NCI-H146 (cell line): ENCODE measurements at places on chromosomes 11 and 22.

DNA sequence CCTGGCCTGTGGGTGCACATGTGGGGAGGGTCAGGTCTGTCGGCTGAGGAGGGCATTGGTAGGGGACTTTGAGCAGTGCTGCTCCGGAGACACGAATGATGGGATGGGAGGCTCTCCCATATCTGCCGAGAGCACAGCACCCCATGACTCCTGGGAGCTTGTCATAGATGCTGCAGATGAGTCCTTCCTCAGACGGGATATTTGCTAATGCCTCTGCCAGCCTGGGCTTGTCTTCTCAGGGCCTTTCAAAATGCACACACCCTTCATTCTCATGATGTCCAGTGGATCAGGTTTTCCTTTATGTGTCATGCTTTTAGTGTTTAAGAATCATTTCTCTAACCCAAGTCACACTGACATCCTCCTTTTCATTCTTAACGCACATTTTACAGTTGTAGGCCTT is 8.1 kb upstream of the RNH1 start:
- DNase-seq, result no peak

DNA sequence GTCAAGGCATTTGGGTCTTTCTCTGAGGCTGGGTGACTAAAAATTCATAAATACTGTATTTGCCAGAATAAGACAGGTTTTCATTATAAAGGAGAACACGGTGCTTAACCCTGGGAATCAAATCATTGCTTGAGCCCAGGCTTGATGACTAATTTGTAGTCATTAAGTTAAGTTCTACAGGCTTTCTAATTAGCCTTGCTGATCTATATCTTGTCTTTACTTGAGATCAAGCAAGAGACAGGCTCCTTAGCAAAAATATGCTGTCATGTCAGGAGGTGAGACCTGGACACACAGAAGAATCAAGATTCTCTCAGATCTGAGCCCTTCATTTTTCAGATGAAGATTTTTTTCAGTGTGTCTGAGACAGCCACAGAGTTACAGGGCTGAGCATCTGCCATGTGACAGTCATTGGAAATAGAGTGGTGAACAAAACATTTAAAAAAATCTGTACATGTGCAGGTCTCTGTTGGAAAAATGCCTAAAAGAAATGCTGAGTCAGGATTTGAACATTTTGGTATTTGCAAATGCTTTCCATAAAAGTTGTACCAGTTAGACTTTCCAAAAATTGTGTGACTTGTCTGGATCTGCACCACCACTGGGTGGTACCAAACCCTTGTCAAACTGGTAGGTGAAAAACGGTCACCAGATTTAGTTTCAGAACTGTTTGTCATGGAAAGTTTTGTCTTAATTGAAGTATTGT is 14.6 kb downstream of the ACAT1 start:
- DNase-seq, result no peak

DNA sequence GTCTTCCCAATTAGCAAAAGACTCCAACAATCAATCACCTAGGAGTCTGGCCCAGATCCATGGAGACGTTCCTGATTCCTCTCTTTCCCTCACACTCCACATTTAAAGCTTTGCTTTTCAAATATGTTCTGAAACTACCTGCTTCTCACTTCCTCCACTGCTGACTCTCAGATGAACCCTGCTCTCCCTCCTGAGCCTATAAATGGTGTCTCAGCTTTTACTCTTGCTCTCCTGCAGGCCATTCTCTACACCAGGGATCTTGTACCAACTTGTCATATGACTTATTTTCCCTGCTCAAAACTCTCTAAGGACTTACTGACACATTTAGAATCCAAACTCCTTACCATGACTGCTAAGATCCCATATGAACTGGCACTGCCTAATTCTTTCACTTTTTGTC is 138.4 kb upstream of the DDI1 start:
- no peak for DNase-seq

DNA sequence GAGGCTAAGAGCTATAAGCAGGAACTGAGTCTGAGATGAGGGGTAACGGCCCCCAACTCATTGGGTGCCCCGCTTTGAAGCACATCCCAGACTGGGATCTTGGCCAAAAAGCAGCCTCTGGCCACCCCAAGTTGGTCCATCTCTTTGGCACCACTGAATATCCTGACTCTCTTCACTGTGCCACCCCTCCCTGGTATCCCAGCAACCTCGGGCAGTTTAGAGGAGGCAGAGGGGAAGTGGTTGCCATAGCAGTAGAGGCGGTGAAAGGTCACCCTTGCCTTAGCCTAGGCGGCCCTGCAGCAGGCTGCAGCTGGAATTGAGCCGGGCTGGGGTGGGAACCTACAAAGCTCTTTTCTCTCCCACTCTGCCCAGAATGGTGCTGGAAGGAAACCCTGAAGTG is 1.1 kb downstream of the PELI3 start:
- DNase-seq, result peak; percentile 45

- DNase-seq, result peak; percentile 27
Observed at GRCh38 chr11:27722117-27722952, 22.1 kb upstream of the BDNF start.

DNA sequence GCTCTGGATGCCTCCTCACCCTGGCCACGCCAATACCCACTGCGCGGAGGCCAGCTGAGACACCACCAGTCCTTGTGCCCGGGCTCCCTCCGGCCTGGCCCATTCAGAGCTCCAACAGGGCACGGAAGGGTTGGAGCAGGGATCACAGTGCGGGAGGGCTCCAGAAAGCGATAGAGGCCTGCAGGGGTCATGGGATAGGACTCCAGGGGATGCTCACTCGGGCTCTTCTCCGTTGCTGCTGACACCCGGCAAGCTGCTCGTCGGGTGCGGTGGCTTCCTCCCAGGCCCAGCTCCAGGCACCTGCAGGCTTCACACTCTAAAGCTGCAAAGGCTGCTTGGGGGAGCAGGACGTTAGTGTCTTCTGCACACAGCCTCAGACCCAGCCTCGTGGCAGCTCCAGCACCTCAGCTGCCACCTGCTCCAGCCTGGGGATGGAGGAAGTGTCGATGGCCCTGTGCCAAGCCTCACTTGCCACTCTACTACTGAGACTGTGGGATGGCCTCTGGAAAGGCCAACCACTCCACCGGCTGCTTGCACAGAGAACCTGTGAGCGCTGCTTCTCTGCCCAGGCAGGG is 10.6 kb downstream of the WNT7B start:
- DNase-seq, result peak; percentile 60

- DNase-seq, result no peak
Observed at GRCh38 chr11:69538854-69539253, 57.4 kb downstream of the LINC01488 start.

DNA sequence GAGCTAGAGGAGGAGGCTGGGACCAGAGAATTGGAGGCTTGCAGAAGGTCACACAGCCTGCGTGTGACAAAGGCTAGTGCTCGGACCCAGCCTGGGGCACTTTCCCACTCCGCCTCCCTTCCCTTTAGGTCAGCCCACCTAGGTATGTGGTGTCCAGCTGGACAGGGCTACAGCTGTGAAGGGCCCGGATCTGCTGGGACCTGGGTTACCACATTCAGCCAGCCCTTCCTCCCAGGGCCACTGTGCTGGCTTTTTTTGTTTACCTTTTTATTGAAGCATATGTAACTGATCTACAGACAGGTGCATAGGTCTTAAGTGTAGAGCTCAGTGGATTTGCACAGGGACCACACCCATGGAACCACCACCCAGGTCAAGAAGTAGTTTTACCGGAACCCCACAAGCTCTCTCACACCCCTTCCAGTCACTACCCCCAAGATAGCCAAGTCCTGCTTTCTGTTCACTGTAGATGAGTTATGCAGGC is 8.7 kb downstream of the CAPN5 start:
- DNase-seq, result peak; percentile 56

DNA sequence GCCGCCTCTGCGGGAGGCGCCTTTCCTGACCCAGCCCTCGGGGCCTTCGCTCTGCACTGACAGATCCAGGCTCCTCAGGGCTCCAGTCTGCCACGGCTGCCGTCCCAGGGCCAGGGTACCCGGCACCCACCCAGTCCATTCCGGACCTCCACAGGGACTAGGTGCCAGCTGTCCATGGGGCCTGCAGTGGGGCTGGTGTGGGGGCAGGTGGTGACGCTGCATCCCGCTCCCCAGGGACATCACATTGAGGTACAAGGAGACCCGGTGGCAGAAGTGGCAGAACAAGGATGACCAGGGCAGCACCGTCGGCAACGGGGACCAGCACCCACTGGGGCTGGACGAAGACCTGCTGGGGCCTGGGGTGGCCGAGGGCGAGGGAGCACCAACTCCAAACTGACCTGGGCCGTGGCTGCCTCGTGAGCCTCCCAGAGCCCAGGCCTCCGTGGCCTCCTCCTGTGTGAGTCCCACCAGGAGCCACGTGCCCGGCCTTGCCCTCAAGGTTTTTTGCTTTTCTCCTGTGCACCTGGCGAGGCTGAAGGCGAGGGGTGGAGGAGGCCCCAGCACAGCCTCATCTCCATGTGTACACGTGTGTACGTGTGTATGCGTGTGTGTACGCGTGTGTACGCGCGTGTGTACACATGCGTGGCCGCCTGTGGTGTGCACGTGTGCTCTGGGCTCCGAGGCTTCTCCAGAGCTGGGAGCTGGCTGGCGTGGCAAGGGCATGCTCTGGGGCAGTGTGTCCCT is 16.7 kb downstream of the RNH1 start:
- no peak for DNase-seq

GRCh38 chr11:65960824-65961266 is 689 bp upstream of the SART1 start:
- no peak for DNase-seq

- no peak for DNase-seq
Observed at GRCh38 chr11:20032577-20033260, 127.6 kb downstream of the DBX1 start.

DNA sequence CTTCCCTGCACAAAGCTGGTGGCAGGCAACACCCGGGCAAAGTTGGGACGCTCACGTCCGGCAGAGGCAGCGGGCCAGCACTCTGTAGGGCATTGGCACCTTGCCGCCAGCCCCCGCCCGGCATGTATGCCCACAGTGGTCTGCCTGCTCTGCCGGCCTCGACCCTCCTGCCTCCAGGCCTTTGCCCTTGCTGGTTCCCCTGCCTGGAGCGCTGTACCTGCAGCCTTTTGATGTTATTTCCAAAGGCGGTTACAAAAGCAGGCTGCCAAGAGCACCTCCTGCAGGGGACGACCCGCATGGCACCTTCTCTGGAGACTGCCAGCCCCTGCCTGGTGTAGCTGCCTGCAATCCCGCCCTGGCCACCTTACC is 56.5 kb upstream of the SHISAL1 start:
- no peak for DNase-seq

DNA sequence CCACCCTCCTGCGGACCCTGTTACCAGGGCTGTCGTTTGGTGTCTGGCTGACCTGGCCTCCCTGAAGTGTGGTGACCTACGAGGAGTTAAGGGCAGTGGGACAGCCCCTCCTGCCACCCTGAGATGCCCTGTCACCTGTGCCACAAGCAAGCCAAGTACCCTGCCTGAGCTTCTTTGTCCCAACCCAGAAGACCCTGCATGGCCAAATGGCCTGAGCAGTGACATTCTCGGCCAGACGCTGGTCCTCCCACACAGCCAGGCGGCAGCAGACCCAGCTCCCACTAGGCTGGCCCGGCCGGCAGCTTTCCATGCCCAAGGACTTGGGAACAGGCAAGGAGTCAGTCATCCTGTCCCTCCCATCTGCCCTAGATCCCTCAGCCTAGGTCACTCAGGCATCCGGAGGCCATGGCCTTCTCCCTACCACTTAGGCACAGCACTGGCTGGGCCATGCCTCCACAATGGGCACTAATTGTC is 7.6 kb downstream of the ARVCF start:
- DNase-seq, result no peak

DNA sequence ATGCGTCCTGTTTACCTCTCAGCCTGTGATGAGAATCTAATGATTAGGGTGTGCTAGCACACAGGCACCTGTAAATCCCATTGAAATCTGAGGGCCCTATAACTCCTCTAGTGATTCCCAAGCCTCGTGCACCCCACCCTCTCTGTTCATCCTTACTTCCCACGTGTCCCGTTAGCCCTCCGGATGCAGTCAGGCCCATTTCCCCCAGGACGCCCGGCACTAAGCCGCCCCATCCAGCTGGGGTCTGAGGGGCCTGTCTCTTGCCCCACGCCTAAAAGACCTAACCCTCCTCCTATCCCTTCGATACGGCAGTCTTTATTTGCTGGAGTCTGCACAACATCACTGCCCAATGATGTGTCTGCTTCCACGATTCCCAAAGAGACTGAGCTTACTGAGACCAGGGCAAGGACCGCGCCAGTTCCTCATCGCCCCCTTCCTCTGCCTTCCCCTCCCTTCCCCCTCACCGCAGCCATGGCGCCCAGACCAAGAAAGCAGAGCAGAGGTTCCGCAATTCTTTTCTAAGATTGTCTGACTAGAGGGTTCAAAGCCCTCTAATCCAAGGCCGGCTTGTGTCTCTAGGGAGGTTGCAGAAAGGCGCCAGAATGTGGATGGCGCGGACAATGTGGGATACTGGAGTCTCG is 1.1 kb upstream of the FADS2 start:
- DNase-seq, result peak; percentile 74

- no peak for DNase-seq
Observed at GRCh38 chr11:8094656-8095055, 13.6 kb downstream of the TUB start.

- no peak for DNase-seq
Observed at GRCh38 chr22:37983860-37984791, at the start of gene SOX10. Gene SOX10 (minus strand): TSS chr22:37984555. CDS start chr22:37983784, 771 bp downstream.

DNA sequence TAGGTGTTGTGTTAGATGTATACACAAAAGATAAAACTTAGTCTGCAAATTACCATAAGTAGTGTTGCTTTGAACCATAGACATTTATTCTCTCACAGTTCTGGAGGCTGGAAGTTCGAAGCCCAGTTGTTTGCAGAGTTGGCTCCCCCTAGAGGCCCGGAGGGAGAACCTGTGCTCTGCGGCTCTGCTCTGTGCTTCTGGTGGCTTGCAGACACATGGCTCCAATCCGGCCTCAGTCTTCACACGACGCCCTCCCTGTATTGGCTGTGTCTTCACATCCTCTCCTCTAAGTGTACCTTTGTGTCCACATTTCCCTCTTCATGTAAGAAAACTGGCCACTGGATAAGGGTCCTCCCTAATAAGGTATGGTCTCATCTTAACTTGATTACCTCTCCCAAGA is 128.4 kb downstream of the OPCML start:
- DNase-seq, result no peak

DNA sequence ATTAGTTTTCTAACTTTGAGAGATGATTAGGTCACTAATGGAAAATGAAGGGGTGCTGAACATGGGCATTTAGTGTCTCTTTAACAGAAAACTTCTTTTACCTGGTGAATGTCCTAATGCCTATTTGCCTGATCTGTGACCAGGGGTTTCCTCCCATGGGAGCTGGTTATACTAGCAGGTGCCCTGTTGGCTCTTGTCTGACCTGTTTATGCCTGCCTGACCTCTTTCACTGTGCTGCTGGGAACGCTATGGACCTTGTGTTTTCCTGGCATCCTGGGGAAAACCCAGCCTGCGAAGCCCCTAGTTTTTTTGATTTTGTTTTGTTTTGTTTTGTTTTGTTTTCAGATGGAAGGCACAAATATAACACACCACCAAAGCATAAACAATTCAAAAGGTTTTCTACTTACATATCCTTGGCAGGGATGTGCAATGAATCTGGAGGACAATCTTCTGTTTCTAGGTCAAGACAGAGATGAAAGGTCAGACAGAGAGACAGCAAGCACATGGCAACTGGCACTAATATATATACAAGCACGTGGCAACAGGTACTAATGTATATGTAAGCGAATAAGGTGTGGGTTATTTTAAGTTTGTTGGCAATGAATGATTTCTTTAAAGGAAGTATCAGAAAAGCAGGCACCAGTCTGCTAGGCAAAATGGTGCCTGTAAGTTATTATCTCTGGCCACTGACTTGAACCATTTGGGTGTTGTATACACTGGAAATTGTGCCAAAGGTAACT is 390.2 kb downstream of the LUZP2 start:
- DNase-seq, result no peak

- no peak for DNase-seq
Observed at GRCh38 chr22:36863281-36863680, 2.5 kb downstream of the NCF4 start.
